ENCODE measurements at places on chromosomes 11 and 22.

DNA sequence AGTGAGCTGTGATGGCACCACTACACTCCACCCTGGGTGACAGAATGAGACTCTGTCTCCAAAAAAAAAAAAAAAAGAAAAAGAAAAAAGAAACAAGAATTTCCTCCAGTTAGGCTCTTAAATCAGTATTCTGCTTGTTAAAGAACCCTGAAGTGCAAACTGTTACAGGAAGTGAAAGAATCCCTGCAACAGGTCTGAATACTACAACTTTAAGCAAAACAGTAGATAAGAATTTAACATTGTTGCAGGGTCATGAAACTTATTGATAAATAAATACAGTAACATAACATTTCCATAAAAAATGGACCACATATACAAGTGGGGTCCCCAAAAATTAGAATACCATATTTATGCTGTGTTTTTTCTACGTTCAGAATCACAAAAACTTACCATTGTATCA is 35.8 kb downstream of the FCHSD2 start:
- DNase-seq: no peak

DNA sequence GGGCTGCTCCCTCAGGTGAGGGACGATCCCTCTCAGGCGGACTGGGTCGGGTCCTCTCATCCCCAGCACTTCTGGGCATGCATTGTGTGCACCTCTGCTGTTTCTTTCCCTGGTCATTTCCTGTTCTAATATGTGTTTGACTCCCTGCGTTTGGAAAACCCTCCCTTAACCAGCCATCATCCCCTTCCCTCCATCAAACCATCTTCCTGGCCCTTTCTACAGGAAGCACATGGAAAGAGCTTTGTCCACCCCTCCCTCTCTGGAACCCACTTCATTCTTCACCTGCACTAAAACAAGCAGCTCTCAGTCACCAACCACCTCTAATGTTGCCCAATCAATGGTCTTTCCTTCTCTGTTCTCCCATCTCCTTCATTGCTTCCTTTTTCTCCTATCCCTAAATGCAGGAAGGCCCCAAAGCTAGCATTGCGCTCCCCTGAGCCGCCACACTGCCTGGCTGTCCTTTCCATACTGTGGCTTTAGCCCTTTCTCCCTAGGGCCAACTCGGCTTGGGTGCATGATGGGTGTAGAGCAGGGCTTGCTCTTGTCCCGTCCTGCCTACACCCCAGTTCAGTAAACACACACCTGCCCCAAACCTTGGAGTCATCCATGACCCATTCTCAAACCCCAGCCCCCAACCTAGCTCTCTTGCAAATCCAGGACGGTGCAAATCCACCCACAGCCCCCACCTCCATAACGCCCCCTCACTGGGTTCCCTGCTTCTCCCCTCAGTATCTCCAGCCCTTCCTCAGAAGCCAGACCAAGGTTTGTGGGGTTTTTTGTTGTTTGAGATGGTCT is 5.4 kb upstream of the GAS2L1 start:
- no peak for DNase-seq

DNA sequence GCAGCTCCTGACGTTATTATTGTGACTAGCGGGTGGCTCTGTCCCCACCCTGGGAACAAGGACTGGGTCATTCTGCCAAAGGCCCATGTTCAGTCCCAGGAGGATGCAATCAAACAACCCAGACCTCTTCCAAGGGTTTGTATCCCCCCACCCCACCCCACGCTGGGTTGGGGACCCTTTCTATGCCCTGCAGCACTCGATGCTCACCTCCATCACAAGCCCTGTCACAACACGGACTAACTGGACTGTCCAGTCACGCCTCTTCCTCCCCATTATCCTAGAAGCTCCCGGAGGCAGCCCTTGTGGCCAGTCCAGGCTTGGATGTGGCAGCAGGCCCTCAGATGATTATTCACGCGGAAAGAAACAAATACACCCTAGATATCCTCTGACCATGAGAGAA is 3.7 kb downstream of the SHANK2 start:
- DNase-seq: no peak

GRCh38 chr11:101862391-101863233 is 52.2 kb upstream of the CEP126 start:
- peak; percentile 92 for DNase-seq

GRCh38 chr11:88277349-88277915 is 60.1 kb downstream of the CTSC start:
- DNase-seq: no peak

DNA sequence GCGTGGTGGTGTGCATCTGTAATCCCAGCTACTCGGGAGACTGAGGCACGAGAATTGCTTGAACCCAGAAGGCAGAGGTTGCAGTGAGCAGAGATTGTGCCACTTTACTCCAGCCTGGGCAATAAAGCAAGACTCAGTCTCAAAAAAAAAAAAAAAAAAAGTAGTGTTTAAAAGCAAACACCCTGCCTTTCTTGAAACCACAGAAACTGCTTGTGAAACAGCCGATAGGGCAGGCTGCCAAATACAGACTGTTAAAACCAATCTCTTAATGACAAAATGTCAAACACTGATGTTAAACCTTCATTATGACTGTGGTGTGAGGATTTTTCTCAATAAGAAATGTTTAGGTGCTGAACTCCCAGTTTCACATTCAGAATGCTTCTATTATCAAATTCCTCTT is 27.3 kb downstream of the MARK2 start:
- DNase-seq: no peak

GRCh38 chr11:72586321-72587090 is 87.7 kb downstream of the PDE2A start:
- DNase-seq: no peak

GRCh38 chr11:23502826-23503225 is 642.6 kb upstream of the CCDC179 start:
- peak; percentile 74 for DNase-seq

DNA sequence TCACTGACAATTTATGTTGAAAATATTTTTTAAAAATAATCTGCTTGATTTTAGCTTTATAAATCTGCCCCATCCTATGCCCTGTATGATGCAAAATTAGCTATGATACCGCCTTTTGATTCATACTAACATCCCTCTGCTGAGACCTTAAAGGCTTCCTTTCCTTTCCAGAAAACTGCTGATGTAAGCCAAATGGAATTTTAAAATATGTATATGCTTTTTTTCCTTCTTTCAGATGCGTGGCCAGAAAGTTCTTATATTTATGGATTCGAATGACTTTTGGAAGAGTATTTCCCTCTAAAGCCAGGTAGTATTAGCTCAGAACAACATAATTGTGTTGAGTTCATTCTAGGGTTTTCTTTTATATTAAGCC is 34.5 kb downstream of the SFI1 start:
- DNase-seq: peak; percentile 68

DNA sequence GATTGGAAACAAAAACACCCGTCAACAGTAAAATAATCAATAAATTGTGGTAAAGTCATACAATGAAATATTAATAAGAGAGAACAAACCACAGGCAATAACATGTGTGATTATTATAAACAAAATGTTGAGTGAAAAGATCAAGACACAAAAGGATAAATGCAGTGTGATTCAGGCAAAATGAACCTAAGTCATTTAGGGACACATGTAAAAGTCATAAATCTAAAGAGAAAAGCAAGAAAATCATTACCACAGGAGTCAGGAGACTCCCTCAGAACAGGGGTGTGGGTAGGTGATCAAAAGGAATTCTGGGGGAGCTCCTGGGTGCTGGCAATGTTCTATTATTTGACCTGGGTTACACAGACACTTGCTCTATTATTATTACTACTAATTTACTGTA is 47.9 kb upstream of the PPP2R1B start:
- no peak for DNase-seq

DNA sequence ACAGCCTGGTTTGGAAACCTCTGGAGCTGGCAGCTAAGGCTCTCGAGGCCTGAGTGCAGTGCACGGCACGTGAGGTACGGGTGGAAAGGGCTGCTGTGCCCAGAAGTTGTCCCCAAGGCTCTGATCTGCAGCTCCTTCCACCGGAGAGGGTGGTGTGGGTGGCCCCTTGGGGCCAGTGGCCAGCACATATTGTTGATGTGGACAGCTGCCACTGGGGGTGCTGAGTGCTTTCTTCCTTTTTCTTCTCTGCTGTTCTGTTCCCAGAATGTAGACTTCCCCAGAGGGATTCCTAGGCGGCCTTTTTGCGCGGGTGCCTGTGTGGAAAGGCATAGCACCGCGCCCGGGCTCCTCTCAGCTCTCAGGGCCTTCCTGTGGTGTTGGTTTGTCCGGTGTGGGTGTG is 1476.5 kb downstream of the TBC1D22A start:
- DNase-seq: no peak

DNA sequence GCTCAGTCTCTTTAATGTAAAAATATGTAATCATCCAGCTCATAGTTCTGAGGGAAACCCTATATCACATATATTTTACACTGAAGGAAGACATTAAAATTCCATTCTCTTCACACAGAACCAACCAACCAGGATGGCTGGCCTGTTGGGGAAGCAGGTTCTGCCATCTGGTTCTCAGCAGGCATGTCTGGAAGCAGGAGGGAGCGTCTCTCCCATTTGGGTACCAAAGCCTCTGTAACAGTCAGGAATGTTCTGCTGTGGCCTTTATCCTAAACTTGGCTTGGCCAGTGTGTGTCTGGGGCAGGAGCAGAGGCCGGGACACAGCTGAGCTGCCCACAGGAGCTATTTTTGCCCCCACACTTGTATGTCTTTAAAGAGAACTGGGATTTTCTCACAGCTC is 29.2 kb downstream of the SGSM3 start:
- no peak for DNase-seq

- DNase-seq: no peak
These were observed 11.1 kb upstream of the MICAL2 start for GRCh38 chr11:12099132-12099873.

- no peak for DNase-seq
These were observed 10.5 kb upstream of the ZFTA start for GRCh38 chr11:63779039-63779438.

GRCh38 chr22:40477683-40478337 is 107.4 kb downstream of the SGSM3 start:
- no peak for DNase-seq

GRCh38 chr11:29914203-29914930 is 102.5 kb downstream of the KCNA4 start:
- DNase-seq: no peak

GRCh38 chr11:72831521-72832300 is 17.5 kb downstream of the ATG16L2 start:
- DNase-seq: peak; percentile 77

- no peak for DNase-seq
These were observed 592.5 kb upstream of the B3GAT1 start for GRCh38 chr11:135004495-135004894.
